GM19239 (cell line): ENCODE measurements at places on chromosomes 11 and 22.

GRCh38 chr11:28401446-28401845 lies 293.3 kb downstream of the METTL15 start:
- no peak for DNase-seq

DNA sequence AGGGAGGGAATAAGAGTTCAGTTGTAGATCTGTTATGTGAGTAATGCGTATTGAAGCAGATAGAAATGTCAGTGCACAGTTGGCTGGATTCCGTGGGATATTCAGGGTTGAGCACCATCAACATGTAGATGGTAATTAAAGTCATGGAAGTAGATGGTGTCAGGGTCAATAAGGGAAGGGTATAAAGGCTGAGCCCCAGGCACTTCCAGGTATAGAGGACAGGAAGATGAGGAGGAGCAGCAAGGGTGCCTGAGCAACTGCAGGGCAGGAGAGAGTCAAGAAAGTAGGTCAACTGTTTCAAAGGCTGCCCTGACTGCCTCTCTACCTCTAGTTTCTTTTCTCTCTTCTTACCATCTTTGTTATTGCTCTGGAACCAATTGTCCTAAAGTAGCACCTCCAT lies 85.9 kb downstream of the MICAL2 start:
- DNase-seq = no peak

DNA sequence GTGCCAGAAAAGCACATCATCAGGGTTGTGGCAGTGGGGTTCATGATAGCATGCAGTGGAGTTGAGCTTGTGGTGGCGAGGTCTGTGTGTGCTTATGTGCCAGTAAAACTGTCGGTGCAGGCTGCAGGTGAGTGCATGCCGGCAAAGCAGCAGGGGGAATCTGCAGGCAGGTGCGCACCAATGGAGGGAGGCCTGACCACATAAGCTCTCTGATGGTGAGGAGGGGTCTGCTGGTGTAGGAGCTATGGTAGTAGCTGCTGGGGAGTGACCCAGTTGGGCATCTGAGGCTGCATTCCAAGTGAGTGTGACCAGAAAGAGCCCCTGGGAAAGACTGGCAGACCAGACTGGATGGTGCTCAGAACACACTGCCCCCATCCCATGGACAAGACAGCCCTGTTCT lies 121.5 kb downstream of the CNTN5 start:
- no peak for DNase-seq

GRCh38 chr11:30859669-30860068 lies 273.5 kb upstream of the MPPED2 start:
- no peak for DNase-seq

GRCh38 chr11:14386081-14386480 lies 27.1 kb upstream of the RRAS2 start:
- DNase-seq = no peak
